Activated T-cell treated with anti-CD3 and anti-CD28 coated beads for 48 hours (primary cell): ENCODE measurements at places on chromosomes 6 and 20.
A peak's percentile ranks its signal among the peaks of the same experiment; 100 is the strongest.

DNA sequence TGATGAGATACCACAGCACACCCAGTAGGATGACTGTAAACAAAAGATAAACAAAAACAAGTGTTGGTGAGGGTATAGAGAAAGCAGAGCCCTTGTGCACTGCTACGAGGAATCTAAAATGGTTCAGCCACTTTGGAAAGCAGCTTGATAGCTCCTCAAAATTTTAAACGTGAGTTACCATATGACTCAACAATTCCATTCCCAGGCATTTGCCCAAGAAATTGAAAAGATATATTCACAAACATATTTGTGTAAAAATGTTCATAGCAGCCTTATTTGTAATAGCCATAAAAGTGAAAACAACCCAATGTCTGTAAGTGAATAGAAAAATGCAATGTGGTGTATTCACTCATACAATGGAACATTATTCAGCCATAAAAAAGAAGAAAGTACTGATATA, 141.0 kb upstream of the BTBD3 start:
- DNase-seq, result no peak

GRCh38 chr6:155126727-155127439, 131.8 kb downstream of the TIAM2 start:
- DNase-seq, result peak; percentile 69

DNA sequence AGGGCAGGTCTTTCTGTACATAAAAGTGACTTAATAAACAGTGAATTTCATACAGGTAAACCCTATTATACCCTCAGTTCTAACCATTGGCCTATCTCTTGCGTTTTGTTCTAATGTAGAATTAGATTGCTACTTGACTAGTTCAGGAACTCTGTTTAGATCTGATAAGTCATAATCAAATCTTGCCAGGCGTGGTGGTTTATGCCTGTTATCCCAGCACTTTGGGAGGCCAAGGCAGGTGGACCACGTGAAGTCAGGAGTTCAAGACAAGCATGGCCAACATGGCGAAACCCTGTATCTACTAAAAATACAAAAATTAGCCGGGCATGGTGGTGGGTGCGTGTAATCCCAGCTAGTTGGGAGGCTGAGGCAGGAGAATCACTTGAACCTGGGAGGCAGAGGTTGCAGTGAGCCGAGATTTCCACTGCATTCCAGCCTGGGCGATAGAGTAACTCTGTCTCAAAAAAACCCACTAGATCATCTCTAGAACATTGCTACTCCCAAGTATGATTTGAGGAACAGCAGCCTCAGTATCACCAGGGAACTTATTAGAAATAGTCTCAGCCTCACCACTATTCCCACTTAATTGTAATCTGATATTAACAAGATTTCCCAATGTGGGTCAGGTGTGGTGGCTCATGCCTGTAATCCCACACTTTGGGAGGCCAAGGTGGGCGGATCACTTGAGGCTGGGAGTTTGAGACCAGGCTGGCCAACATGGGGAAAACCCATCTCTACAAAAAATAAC, 12.2 kb downstream of the GTPBP2 start:
- DNase-seq, result no peak

- no peak for DNase-seq
Measured at GRCh38 chr6:156780962-156781853, 4.0 kb downstream of the ARID1B start.

- DNase-seq, result no peak
Measured at GRCh38 chr20:34990661-34991214, 35.1 kb downstream of the MYH7B start.

GRCh38 chr6:43220439-43220951, 8.8 kb downstream of the DNPH1 start:
- DNase-seq, result no peak

GRCh38 chr20:64115171-64115911, 8.0 kb upstream of the NPBWR2 start:
- no peak for DNase-seq

DNA sequence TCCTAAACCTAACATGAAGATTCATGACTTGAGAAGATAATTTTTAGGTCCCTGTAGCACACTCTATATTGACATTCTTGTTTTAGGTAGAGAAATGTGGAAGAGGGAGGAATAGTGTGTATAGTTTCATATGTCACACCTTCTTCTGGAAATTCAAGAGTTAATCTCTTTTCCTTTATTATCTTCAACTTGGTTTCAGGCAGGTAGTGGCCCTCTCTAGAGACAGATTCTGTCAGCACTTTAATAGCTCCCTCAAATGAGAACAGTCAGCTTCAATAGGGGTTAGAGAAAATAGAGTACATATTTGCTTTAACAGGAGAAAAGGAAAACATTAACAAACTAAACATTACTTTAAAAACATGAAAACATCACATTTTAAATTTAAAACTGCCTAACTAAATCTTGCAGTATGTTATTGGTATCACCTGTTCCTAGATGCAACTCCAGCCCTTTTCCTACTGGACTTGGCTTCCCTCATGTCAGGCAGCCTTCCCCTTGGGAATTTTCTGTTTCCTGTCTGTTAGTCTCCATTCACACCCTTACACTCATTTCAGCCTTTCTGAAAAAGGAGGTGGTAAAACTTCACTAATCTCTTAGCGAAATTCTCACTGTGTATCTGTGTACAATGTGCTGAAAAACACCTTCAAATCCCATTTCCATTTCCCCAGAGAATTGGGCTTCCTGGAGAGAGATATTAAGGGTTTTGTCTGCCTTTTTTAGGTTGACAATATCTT, 192.3 kb upstream of the RNF217 start:
- no peak for DNase-seq

GRCh38 chr6:149044528-149044927, 273.0 kb upstream of the TAB2 start:
- DNase-seq, result no peak

DNA sequence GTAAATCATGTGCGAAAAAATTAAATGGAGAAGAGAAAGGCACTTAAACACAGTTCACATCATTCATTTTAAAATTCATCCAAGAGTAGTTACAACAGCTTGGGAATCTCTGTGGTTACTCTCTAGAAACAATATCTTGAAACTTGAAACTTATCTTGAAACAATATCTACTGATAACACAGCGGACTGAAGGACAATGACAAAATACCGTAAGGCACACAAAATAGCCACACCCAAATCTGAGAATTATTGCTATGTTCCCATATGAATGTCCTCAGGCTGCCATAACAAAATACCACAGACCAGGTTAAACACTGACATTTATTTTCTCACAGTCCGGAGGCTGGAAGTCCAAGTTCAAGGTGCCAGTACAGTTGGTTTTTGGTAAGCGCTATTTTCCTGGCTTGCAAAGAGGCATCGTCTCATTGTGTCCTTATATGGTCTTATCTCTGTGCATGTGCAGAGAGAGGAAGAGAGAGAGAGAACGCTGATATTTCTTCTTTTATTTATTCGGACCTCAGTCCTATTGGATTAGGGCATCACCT, 122.5 kb upstream of the BTBD3 start:
- no peak for DNase-seq

GRCh38 chr6:134446218-134446848, 128.4 kb upstream of the SGK1 start:
- DNase-seq, result no peak

- no peak for DNase-seq
Measured at GRCh38 chr20:399182-399707, 8.9 kb upstream of the RBCK1 start.

GRCh38 chr6:161367472-161367871, 93.6 kb upstream of the AGPAT4 start:
- DNase-seq, result no peak

DNA sequence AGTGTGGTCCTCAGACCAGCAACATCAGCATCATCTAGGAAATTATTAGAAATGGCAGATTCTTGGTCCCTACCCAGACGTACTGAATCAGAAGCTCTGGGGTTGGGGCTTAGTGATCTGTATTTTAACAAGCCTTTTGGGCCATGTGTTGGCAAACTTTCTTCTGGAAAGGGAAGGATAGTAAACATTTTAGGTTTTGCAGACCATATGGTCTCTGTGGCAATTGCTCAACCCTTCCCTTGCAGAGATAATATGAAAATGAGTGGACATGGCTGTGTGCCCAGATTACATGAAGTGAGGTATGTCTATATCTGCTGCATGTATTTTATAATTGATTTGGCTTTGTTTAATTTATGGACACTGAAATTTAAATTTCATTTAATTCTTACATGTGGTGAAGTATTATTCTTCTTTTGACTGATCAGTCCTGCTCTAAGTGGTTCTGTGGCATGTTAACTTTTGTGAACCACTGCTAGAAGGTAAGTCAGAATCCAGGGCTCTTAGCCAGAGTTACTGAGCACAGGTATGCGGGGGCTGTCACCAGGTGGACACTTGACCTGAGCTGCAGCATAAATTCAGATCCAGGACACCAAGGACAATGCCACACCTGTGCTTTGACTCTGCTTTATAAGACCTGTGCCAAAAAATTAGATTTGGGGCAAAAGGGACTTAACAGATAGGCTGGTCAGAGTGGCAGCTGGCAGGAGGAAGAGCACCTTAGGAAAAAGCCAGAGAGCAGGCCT, 43.2 kb downstream of the LY86 start:
- DNase-seq, result no peak

DNA sequence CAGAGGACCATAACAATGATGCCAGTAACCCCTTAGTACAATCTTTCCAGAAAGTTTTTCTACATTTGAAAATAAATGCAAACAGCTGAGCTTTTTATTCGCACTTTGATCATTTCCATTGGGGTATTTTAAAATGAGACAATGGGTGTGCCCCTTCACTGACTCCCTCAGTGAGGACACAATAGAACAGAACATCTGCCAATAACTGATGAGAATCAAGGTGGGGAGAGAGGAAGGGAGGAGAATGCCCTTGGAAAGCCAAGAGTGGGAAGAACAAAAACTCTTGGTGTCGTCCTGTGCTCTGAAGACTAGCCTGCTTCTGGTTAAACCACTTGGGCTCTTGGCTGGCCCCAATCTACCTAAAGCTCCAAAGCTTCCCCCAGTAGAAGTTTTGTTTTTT, 66.0 kb downstream of the KIF13A start:
- no peak for DNase-seq

DNA sequence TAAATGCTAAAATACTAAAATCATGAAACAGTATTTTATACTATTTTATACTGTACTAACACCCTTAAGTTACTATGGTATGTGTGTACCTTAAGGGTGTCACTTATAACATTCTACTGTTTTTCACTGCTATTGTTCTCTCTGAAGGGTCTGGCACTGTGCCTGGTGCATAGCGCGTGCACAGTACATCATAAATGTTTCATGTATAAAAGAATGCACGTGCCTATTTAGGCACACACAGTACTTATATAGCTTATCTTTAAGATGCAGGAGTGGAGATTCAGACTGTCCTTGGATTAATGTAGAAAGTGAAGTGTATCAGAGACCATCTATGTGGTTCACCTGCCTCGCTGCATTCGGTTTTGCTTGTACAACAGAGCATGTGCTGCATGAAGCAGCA, 64.0 kb upstream of the SGK1 start:
- DNase-seq, result no peak

- DNase-seq, result no peak
Measured at GRCh38 chr6:151010071-151010470, 144.6 kb downstream of the MTHFD1L start.

- DNase-seq, result no peak
Measured at GRCh38 chr6:123770247-123770949, 33.3 kb upstream of the NKAIN2 start.

- no peak for DNase-seq
Measured at GRCh38 chr20:45044084-45044573, 56.8 kb downstream of the KCNS1 start.

DNA sequence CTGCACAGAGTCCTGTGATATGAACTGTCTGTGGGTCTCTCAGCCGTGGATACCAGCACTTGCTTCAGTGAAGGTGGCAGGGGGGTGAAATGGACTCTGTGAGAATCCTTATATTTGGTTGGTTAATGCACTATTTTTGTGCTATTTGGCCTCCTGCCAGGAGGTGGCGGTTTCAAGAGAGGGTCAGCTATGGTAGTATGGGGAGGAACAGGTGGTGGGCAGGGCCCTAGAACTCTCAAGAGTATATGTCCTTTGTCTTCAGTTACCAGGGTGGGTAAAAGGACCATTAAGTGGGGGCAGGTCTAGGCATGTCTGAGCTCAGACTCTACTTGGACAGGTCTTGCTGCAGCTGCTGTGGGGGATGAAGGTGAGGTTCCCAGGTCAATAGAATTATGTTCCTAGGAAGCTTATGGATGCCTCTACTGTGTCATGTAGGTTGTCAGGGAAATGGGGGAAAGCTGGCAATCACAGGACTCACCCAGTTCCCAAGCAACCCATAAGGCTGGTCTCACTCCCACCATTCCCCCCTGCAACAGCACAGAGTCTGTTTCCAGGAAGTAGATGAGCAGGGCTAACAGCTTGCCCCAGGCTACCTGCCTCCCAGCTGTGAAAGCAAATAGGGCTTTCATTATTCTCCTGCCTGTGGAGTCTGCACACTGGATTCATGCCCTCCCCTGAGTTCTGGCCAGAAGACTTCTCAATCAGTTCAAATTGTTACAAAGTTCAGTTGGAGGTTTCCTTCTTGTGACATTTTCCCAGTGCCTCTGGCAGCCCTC, 56.8 kb upstream of the PHIP start:
- no peak for DNase-seq
